HCEC 1CT (cell line): ENCODE measurements at places on chromosomes 3 and 15.

DNA sequence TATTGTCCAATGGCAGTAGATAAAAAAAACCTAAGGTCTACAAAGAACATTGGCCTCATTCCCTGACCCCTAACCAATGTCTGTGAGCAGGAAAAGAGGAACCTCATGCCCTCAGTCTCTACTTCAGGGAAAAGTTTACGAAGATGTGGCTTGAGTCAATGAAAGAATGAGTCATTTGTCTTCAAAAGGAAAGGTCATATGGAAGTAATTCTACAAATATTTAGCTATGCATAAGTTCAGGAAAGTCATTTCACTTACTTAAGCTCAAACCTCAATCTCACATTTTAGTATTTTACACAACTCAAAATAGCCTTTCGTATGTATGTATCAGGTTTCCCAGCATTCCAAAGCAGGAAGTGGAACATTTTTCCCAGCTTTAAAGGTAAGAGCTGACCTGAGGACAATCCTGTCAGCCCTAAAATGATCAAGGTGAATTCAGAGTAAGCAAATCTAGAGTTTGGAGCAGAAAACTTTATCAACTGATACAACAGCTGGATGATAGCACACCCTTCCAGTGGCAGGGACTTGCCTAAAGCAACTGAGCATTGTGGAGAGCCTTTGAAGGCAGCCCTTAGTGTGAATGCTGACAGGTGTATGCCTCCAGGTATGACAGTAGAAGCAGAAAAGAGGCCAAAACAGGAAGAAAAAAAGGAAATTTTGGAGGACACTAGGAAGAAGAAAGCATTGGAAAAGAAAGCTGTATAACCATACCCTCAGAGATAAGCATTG lies 53.9 kb upstream of the ACKR4 start:
- peak; percentile 98 for DNase-seq

DNA sequence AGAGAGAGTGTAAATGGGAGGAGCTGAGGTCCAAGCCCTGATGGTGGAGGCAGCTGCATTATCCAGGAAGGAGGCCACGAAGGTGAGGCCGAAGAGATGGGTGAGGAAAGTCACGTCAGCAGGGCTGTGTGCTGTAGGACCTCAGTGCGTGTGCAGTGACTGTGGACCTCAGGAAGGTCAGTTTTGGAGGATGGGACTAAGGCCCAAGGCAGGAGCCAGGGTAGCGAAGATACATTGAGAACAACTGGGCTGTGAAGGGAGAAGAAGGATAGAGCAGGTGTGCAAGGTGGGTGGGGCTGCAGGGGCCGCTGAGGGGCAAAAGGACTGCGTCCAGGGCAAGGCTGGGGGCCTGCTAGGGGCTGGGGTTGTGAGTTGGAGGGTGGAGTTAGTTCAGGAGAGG lies 4.9 kb downstream of the KLHL40 start:
- no peak for DNase-seq

DNA sequence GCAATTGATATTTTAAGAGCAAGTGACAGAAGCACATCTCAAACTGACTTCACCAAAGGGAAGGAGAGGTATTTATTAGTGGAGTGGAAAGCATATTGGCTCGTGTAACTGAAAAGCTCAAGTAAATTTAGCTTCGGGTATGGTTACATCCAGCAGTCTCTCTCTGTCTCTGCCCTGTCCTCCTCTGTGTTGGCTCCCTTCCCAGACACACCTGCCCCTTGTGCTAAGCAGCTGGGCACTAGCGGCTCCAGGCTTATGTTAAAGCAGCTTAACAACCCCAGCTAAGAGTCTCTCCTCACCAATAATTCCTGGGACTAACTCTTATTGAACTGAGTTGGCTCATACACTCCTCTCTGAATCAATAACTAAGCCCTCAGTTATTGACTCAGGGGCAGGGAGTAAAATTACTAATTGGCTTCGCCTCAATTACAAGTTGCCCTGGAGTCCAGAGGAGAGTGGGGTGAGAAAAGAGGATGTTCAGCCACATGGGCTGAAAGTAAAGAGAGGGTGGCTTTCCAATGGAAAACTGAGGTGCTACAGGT lies 12.8 kb upstream of the SH3BP5 start:
- no peak for DNase-seq

DNA sequence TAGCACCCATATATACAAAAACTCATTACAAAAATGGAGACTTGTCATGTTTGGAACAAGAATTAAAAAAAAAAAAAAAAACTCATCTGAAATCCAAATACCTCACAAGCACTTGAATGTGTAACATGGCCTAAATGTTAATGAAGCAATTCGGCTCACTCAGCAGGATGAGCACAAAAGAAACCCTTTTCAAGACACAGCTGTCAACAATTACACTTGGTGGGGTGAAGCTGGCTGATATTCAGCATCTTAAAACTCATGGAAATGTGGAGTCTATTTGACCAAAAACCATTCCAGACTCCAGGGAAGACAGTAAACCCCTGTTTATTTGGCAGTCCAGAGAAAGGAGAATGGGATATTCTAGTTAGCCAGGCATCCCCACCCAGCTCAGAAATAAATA lies 205.4 kb upstream of the TSC22D2 start:
- no peak for DNase-seq

DNA sequence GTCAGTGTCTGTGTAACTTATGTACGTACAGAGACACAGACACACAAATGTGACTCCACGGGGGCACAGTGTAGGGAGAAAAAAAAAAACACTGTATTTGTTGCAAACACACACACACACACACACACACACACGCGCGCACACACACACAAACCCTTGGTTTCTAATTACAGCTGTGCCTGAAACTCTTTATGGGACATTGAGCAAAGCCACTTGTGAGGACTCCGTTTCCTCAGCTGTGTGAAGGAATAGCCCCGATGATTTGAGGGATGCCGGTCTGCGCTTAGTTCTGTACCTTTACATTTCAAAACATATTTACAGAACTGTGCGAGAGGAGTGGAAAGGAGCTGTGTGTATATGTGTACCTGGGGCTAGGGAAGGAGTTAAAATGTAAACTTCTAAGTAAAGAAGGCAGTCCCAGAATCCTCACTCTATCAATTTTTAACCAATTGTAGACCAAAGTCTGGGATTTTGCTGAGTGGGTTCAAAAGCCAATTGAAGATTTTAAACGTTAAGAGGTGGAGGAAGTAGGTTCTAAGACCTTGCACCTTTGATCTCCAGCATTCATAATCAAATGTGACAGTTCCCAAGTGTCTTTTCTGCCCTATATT lies 5.3 kb upstream of the BCL6 start:
- DNase-seq, result no peak

- DNase-seq, result no peak
Measured at GRCh38 chr3:63869940-63870614, 6.4 kb downstream of the ATXN7 start.

DNA sequence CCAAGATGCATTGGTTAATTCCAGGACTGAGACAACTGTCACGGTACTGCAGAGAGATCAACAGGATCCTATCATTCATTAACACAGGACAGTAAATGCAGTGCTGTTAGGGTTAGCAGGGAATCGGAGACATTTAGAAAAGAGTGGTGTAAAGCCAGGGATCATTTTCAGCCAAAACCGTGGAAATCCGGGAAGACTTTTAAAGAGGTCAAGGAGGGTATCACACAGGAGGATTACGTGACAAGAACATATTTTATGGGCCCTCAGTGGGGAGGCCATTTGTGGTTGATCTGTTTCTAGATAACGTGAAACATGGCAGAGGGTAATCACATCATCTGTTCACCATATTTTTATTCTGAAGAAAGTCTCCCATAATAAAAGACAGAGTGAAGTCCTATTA lies 216.1 kb downstream of the PTPRG start:
- DNase-seq, result no peak

- DNase-seq, result peak; percentile 18
Measured at GRCh38 chr15:39429898-39430357, 151.0 kb upstream of the THBS1 start.

DNA sequence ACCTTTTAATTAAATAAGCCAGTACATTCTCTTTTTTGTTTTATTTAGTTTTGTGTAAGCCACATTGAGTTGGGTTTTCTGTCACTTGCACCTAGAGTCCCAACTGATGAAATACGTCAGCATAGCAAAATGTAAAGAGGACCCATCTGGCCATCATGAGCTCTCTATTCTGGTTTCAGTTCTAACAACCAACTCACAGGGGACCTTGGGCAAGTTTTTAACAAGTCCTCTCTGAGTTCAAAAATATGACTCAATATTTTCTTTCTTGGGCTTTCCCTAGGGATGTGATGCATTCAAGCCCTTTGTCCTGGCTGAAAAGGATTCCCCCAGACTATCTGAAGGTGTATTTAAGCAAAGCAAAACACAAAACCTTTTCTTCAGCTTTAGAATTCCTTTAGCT lies 32.9 kb downstream of the PLCH1 start:
- DNase-seq, result no peak

DNA sequence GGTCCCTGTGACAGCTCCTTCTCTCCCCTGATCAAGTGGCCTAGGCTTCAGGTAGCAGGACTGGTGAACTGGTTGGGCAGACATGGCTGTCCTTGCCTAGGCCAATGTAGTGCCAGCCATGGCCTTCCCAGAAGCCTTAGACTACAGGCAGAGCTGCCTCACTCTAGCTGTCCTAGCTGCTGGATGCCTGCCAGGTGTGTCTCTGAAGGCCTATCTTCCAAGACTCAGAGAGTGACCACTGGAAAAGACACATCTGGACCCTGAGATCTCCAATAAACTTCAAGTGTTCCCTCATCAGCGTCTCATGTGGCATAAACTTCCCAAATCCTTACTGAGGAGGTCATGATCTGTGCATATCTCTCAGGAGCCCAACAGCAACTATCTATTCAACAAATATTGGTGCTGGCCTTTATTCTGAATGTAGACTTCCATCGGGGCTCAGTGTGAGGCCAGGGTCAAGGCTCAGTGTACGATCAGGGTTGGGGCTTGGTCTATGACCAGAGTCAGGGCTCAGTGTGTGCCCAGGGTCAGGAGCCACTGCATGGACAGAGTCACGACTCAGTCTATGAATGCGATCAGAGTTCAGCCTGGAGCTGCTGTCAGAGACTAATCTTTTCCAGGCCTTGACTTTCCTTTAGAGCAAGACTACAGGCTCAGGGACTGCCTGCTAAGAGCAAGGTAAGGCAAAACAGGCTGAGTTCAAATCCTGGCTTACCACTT lies 36.5 kb upstream of the INSYN1 start:
- no peak for DNase-seq

- peak; percentile 34 for DNase-seq
Measured at GRCh38 chr3:72633121-72633520, 215.1 kb downstream of the SHQ1 start.

DNA sequence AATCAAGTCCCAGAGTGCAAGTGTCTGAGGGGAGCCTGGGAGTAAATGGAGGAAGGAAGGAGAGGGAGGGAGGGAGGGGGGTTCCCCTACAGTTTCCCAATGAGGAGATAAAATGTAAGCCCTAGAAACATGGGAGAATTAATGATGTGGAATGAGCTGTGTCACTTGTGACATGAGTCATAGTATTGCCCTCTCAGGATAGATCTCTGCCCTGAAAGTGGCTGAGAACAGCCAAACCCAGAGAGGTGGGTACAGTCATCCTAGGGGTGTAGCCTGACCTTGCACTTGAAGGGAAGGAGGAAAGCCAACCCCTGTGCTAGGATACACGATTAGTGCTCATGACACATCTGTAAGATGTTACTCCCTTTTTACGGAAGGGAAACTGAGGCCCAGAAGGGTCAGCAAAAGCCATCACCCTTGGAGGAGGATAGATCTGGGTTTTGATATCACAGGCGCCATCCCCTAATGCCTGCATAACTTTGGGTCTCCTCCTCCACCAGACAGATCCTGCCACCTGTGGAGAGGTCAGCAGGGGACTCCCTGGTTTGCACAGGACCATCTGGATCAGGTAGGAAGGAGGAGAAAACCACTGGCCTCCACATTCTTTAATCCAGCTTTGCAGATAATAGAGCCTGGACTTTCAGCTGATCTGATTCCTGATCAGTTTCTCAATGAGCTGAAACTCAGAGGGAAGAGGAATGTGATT lies 23.1 kb upstream of the USP3 start:
- peak; percentile 46 for DNase-seq

DNA sequence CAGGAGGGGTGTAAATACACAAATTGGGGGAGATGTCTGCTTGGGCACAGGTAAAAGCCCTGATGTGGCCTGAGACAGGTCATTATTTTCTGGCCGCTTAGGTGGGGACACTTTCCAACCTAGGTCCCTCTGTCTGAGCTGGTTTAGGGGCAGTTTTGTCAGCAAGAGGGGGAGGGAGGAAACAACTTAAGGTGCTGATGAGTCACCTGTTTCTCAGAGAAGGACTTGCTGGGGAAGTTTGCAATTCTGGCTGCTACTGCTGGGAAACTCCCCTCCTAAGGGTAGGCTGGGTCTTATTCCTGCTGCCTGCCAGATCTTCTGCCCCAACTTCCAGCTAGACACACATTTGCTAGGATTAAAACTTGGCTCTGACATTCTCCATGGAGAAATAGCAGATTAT lies 4.8 kb upstream of the RHOV start:
- DNase-seq, result no peak

GRCh38 chr3:16455001-16455400 lies 58.5 kb downstream of the RFTN1 start:
- no peak for DNase-seq

DNA sequence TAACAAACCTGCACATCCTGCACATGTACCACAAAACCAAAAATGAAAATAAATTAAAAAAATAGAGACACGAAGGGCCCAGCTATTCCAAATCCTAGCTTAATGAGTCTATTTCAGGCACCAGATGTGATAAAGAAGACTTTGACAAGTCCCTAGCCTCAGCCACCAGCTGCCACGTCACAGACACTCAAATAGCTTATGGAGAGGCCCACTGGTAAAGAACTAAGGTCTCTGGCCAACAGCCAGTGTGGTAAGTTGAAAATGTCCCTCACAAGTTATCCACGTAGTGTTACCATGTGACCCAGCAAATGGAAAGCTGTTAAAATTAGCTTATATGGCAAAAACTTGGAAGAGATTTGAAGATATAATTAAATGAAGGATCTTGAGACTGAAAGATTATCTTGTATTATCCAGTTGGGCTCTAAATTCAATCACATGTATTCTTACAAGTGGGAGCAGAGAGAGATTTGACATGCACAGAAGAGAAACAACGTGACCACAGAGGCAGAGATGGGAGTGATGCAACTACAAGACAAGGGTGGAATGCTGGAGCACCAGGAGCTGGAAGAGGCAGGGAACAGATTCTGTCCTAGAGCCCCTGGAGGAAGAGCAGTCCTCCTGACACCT lies 10.9 kb downstream of the ACSBG1 start:
- no peak for DNase-seq

- DNase-seq, result peak; percentile 74
Measured at GRCh38 chr3:66297900-66298299, 77.1 kb downstream of the SLC25A26 start.
